ENCODE measurements at places on chromosomes 5 and 9. TPM values are rescaled to one million over a fixed set of nuclear protein-coding genes. Genes with fewer than 3 reads are reported as not detected.
A peak's percentile ranks its signal among the peaks of the same experiment; 100 is the strongest.

GRCh38 chr5:178072749-178073148 lies 40.6 kb upstream of the N4BP3 start:
- H3K27ac ChIP-seq, result no peak overlapping the region

Gene OGN
- polyA plus RNA-seq, result 316 TPM

DNA sequence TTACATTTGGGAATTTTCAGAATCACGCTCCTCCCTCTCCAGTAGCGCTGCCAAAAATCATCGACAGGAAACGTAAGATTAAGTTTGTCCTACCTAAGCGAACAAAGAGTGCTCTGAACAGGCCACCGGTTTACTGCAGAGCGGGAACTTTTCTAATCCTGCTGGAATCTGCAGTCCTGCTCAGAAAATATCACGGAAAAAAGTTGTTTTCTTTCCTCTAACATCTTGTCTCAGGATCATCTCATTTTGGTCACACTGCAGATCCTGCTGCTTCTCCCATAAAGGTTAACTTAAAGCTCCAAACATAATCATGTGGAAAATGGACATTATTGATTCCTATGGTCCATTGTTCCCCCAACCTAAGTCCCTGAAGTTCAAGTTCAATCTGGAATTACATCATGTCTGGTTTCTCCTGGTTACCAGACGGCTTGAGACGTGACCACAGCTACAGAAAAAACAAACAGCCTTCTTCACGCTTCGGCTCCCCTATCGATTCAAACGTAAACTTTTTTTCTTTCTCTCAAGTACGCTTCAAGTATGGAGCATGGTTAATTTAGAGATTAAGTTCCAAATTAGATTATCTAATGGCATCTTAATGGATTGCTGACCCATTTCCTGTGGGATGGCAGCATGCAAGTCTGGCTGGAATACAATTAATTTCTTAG lies 217.6 kb downstream of the NFIB start:
- H3K27ac ChIP-seq, result peak overlapping the region; percentile 82
- H3K4me1 ChIP-seq, result no peaks in the 10 kb centered on the region
- H3K36me3 ChIP-seq, result no peaks in the 10 kb centered on the region
- DNase-seq, result peak; percentile 35
- H3K27me3 ChIP-seq, result no peaks in the 10 kb centered on the region

GRCh38 chr5:141636413-141637122 lies at the start of the genes HDAC3 and RELL2:
Gene HDAC3, minus strand, starts transcription at chr5:141636849. Its CDS starts 59 bp downstream, at chr5:141636790.
Gene RELL2, plus strand, starts transcription at chr5:141636997. Its CDS starts 1,229 bp downstream, at chr5:141638226.
- H3K36me3 ChIP-seq, result peaks cover 32% of the 10 kb centered on the region
- H3K27ac ChIP-seq, result peak within 1 kb of the TSS; percentile 54
- peak within 1 kb of the TSS; percentile 87 for H3K4me3 ChIP-seq
- peaks cover 40% of the 10 kb centered on the region for H3K4me1 ChIP-seq
- peaks cover 16% of the 10 kb centered on the region for H3K27me3 ChIP-seq
